ENCODE measurements at places on chromosomes 16 and 17. TPM values are rescaled to one million over a fixed set of nuclear protein-coding genes. Genes with fewer than 3 reads are reported as not detected.

DNA sequence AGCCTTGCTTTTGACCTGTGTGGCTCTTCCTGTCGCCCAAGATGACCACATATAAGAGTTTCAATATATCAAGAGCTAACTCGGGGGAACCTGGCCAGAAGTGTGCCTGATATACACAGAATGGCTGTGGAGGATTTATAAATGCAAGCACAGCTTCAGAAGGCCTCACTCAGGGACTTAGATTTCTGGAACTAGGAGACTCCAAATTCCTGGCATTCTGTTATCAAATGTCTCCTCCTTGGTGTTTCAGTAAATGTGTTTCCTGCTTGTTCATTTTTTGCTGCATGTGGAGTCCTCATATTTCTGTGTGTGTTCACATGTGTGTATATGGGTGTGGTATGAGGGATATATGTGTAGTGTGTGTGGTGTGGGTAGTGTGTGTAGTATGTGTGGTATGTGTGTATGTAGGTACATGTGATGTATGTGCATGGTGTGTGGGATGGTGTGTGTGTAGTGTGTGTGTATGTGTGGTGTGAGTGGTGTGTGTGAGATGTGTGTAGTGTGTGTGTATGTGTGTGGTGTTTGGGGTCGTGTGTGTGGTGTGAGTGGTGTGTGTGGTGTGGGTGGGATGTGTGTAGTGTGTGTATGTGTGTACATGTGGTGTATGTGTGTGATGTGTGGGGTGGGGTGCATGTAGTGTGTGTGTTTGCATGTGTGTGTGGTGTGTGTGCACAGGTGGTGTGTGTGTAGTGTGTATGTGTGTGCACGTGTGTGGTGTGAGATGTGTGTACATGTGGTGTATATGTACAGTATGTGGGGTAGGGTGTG lies 981 bp upstream of the CD300H start:
- ATAC-seq: no peak

DNA sequence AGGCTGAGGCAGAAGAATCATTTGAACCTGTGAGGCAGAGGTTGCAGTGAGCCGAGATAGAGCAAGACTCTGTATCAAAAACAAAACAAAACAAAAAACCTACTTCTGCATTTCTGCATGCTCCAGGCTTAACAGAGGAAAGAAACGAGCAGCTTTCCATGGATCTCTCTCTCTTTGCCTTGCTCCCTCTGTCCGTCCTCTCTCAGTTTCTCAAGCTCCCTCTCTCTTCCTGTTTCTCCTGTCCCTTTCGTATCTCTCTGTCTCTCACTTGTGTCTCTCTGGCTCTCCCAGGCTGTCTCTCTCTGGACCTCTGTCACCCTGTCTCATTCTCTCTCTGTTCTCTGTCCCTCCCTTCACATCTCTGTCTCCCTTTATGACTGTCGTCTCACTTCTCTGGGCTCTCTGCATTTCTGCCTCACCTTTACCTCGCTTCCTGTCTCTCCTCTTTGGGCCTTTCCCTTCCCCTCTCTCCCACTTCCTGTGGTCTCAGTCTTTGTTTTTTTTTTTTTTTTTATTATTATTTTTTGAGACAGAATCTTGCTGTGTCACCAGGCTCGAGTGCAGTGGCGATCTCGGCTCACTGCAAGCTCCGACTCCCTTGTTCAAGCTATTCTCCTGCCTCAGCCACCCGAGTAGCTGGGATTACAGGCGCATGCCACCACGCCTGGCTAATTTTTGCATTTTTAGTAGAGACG lies 4.1 kb upstream of the PITPNA start:
- ATAC-seq: no peak

GRCh38 chr17:48478224-48479013 lies 48.4 kb upstream of the SKAP1 start:
- ATAC-seq: peak; percentile 12

- no peak for ATAC-seq
Observed at GRCh38 chr17:68301438-68301959, 10.2 kb downstream of the ARSG start.

GRCh38 chr17:6706499-6706898 lies 6.7 kb downstream of the SLC13A5 start:
- ATAC-seq: no peak

GRCh38 chr16:68265078-68265920 lies 973 bp downstream of the SLC7A6 start:
- ATAC-seq: peak; percentile 11

GRCh38 chr17:77111934-77112296 lies 28.9 kb upstream of the SEC14L1 start:
- no peak for ATAC-seq

GRCh38 chr16:73703891-73704290 lies 592.7 kb upstream of the PSMD7 start:
- ATAC-seq: no peak

DNA sequence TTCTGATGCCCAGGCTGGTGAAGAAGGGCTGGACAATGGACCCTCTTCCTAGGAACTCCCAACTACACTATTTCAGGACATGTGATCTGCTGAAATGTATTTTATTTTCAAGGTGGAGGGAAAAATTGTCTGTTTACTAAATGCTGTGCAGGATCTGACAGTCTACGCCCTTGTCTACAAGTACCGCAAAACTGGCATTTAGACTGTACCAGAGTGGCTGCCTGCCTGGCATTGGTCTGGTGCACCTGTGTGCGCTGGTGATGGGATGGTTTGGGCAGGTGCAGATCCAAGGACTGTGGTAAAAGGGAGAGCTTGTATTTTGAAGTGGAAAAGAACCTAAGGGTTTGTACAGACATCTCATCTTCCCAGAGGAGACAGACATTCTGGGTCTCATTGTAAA lies 79.7 kb downstream of the AIPL1 start:
- ATAC-seq: no peak

DNA sequence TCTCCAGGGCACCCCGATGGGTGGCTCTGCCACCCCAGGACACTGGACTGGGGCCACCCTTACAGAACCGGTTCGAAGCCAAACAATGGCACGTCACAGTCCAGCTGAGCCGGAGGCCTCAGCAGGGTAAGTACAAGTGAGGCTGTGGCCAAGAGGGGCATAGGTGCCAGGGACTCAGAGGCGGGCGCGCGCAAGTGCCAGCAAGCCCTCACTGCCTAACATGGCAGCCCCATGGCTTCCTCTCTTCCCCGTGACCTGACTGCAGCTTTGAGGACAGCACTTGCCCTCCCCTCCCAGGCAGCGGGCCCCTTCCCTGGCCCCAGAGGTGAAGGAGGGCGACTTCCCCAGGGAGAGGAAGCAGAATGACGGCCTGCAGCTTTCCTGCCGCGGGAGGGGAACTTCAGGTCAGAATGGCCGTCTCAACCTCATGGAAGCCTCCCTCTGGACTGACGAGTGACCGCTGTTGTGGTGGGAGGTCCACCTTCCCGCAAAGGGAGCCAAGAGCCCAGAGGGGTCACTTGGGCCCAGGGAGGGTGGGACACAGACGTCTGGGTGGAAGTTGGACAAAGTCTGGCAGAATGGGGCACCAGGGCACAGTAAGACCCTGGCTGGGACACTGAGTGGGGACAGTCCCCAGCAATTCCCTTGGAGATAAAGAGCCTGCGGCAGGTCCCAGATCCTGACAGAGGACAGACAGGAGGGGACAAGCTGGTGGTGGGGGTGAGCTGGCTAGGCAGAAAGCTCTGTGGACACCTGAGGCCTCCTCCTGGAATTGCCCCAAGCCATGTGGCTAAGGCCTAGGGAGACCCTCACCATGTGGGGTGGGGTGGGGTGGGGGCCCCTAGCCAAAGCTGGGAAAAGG lies 52.1 kb upstream of the TOB1 start:
- ATAC-seq: no peak

- no peak for ATAC-seq
Observed at GRCh38 chr17:43126911-43127290, 1.7 kb upstream of the BRCA1 start.

- ATAC-seq: no peak
Observed at GRCh38 chr17:46787478-46787877, 31.0 kb downstream of the WNT3 start.

DNA sequence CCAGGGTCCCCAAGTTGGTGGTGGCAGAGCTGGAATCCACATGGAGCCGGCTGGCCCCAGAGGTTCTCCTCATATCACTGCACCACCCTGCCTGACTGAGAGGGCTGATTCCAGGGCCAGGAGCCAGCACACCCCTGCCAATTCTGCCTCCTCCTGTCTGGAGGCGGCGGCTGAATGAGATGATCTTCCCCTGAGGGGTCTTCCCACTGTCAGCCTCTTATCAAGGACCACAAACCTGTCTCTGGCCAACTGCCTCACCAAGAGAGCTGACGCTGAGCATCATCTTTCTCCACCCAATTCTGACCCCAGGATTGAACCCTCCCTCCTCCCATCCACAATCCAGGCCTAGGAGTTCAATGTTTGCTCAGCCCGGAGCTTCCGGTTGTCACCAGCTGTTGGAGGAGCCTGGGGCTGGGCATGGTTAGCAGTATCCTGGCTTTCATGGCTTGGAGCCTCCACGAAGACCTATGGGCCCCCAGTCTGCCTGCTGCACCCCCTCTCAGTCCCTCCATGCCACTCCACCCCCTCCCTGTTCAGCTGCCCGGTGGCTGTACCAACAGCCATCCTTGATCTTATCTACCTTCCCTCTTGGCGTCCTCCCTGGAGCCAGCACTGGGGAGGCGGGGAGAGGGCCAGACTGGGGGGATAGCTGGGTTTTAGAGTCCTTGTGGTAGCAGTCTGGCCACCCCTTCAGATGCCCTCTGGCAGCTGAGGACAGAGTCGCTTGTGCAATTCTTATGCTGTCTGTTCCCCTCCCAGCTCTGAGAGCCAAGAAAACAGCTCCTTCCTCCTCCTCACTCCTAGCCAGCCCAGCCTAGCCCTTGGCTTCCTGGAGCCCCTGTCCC lies 25.6 kb downstream of the ABCC3 start:
- ATAC-seq: peak; percentile 82

- no peak for ATAC-seq
Observed at GRCh38 chr17:80630560-80631120, 86.0 kb downstream of the RPTOR start.

- ATAC-seq: no peak
Observed at GRCh38 chr16:15976225-15976812, 26.9 kb downstream of the ABCC1 start.

- no peak for ATAC-seq
Observed at GRCh38 chr17:29444589-29444988, 54.4 kb downstream of the TAOK1 start.

GRCh38 chr17:77645072-77646045 lies 313.1 kb upstream of the TNRC6C start:
- ATAC-seq: no peak

DNA sequence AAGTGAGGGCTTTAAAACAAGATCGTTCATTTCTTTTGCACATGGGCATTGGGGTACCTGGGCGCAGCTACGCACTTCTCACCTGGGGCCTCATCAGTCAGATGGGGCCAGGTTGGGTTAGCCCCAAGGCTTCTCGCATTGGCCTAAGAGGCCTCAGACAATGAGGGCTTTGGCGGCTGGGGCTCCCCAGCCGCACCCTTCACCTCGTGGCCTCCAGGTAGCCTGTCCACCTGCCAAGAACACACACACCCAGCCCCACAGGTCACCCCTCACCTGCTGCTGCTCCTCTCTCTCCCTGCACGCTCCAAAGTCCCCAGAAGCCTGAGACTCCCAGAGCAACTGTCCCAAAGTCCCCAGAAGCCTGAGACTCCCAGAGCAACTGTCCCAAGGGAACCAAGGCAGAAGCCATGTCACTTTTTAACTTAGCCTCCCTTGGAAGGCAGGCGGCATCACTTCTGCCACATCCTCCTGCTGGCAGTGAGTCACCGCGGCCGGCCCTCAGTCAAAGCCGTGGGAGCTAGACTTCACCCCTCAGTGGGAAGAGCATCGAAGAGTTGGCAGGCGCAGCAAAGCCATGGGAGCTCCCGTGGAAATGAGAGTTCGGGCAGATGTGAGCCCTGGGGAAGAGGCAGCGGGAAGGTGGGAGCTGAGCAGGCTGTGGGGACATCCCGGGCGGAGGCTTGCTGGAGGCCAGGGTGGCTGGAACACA lies 78.9 kb upstream of the PLCG2 start:
- no peak for ATAC-seq

- no peak for ATAC-seq
Observed at GRCh38 chr17:30292286-30292858, 628 bp upstream of the BLMH start.

DNA sequence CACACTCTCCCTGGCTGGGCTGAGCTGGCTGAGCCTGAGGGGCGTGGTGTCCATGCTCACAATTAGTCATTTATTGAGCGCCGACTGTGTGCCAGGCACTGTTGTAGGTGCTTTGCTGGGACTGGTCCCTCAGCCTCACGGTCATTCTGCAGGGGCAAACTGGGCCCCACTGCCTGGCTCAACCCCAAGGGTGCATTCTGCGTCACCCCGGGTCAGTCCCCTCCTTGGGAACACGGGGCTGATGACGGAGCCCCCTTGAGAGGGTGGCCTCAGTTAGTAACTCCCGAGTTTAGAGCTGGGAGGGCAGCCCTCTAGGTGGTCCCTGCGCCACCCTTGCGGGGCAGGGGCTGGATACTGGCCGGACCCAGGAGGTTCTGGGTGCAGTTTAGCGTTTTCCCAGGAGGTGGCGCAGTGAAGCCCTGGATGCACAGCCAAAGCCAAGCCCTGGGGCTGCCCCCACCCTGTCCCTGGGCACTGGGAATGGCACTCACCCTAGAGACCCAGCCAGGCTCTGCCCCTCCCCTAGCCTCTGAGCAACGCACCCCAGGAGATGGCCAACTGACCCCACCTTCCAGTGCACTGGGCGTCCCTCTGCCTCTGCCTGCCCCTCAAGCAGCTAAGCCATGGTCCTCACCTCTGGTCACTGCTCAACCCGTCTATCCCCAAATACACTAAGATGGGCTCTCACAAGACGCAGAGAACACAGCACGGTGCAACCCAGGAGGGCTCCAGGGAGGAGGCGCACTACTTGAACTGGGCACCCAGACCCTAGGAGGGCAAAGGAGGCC lies 243.2 kb upstream of the GSE1 start:
- ATAC-seq: peak; percentile 10

GRCh38 chr16:25951999-25952398 lies 260.2 kb downstream of the HS3ST4 start:
- ATAC-seq: peak; percentile 95

- ATAC-seq: no peak
Observed at GRCh38 chr16:81661082-81661481, 118.0 kb upstream of the PLCG2 start.

DNA sequence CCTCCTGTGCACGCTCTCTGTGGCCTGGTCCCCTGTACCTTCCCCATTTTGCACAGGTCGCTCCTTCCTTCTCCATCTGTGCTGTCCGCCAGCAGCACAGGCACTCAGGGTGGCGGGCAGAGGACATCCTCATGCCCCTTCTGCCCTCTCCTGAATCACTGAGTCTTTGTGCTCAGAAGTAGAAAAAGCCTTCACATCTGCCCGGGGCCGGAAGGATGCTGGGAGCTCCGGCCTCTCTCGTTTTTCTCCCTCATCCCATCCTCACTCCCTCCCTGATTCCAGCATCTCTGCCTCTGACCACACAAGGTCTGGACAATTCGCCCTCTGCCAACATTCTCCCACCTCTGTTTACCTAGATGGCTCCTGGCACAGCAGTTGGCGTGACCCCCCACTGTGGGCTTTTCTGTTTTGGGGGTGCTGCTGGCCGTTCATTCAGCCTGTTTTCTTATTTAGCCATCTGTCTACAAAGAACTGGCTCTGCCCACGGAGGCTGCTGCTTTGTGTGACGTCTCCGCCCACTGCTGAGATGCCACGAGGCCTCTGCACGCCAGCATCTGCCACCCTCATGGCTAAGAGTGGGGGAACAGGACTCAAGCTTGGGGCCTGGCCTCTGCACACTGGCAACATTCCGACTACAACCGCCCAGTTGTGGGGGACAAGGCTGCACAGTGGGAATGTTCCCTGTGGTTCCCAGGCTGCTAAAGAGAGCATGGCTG lies 36.7 kb downstream of the SEC14L5 start:
- ATAC-seq: peak; percentile 64

The TBX6 gene
- total RNA-seq: 0.29 TPM

The KRTAP4-1 gene
- total RNA-seq: not detected

The ATP2C2 gene
- 1.5 TPM for total RNA-seq

The ENO3 gene
- 10.3 TPM for total RNA-seq

The TMEM238L gene
- 1.5 TPM for total RNA-seq

The ABCC6 gene
- 2.9 TPM for total RNA-seq

The SCIMP gene
- total RNA-seq: 0.38 TPM

The TMEM204 gene
- total RNA-seq: 0.14 TPM
